Jurkat, Clone E6-1 (cell line): ENCODE measurements at places on chromosomes 1 and 21.

DNA sequence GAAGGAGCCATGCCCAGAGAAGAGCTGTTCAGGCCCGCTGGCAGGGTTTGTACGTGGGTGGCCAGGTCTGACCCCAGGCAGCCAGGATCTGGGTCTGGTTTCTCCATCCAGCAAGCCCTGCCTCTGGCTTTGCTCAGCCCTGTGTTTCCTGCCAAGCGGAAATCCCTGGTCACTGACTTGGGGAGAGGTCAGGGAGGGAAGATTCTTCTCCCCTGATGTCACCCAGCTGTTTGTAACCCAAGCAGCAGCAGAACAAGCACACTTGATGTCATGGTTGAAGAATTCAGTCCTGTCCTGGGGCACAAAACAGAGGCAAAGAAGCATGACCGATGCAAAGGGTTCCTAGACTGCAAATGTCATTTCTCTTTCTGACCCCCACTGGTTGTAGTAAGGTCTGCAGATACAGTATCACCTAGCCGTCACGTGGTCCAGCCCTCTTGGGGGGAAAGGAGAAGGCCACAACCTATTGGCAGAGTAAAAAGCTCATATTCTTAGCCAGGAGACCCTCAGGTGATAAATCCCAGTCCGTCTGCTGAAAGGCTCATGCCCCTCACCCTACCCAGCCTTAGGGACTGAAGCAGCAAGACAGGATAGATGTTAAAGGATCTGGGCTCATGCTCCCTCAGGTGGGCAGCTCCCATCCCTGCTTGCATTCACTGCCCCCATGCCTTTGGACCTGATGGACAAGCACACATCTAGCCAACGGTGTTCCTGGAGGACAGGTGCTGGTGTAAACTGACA, 120.9 kb downstream of the SYT2 start:
- DNase-seq, result no peak

GRCh38 chr1:177472567-177472966, 301.8 kb downstream of the BRINP2 start:
- no peak for DNase-seq

DNA sequence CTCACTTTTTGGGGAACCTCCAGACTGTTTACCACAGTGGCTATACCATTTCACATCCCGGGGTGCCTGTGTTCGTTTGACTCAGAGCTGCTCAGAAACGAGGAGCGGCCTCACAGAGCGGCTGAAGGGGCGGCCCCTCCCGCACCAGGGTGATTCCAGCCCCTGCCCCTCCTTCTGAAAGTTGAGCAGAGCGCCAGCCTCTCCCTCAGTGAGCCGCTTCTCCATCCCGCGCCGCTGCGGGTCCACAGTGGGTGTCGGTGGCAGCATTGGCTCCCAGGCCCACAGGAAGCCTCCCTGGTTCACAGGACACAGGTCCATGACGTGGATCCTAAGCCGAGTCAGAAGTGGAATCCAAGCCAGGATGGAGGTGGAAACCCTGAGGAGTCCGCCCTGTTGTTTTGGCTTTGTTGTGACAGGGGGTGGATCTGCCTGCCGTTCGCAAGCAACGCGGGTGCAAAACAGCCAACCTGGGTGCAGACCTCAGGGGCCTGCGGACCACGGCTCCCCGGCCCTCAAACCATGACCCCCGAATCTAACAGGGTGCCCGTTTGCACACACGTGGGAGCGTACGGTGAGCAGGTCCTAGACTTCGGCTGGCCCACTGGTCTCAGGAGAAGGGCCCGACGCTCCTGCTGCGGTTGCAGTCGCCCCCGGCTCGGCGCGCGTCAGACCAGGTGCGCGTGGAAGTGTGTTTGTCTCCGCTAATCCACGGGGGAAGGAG, 186.8 kb upstream of the ARHGEF16 start:
- DNase-seq, result no peak

DNA sequence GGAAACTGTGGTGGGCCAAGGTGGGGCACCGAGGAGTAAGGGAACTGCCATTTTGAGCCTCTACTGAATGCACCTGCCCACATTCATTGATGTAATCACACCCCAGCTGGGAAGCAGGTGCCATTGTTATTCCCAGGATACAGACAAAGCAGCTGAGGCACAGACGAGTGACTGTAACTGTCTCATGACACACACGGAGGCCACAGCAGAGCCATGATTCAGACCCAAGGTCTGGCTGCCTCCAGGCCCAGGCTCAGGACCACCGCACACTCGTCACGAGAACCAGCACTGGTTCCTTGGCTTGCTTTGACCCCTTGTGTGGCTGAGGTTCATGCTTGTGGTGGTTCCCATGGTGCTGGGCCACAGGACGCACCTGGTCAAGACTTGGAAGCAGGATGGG, 45.6 kb upstream of the CLIC4 start:
- DNase-seq, result no peak
